ENCODE measurements at places on chromosomes 5 and 9.

DNA sequence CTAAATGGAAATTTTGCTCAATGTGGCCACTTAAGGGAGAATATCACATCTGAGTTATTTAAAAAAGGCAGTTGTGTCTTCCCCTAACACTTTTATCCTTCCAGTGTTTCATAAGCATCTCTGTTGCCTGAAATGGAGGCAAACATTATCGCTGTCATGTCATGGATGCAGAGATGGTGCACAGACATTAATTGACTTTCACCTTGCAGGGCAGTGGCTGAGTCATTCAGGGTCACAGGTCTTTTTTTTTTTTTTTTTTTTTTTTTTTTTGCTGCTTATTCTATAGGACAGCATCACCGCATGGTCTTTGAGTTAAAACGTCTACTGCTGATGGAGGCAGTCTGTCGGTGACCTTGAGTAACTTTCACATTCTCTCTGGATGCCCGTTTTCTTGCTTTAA is 36.3 kb upstream of the KLF9 start:
- DNase-seq: no peak

- no peak for DNase-seq
Observed at GRCh38 chr9:117290856-117291622, 123.8 kb downstream of the ASTN2 start.

GRCh38 chr9:28951945-28952344 is 1378.7 kb upstream of the C9orf72 start:
- DNase-seq: no peak

DNA sequence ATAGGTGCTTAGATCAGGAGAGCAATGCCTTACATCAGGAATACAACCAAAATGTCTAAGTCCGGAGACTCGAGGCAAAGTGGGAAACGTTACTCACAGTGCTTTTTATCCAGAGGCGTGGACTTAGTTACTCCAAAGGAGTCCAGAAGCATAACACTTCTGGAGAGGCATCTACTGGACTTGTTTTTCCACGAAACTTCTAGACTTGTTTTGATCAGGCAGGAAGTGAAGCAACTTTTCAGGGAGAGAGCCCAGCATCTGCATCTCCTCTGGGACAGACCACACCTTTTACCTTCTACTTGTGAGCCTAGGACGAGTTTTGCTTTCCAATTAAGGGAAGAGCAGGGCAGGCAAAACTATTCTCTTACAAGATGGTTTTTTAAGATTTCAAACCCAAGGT is 1.2 kb upstream of the TJP2 start:
- no peak for DNase-seq

GRCh38 chr5:169248996-169249395 is 51.9 kb downstream of the SLIT3 start:
- no peak for DNase-seq

Measured in substantia nigra (tissue), 51 donors.